ENCODE measurements at places on chromosomes 3 and 15.

DNA sequence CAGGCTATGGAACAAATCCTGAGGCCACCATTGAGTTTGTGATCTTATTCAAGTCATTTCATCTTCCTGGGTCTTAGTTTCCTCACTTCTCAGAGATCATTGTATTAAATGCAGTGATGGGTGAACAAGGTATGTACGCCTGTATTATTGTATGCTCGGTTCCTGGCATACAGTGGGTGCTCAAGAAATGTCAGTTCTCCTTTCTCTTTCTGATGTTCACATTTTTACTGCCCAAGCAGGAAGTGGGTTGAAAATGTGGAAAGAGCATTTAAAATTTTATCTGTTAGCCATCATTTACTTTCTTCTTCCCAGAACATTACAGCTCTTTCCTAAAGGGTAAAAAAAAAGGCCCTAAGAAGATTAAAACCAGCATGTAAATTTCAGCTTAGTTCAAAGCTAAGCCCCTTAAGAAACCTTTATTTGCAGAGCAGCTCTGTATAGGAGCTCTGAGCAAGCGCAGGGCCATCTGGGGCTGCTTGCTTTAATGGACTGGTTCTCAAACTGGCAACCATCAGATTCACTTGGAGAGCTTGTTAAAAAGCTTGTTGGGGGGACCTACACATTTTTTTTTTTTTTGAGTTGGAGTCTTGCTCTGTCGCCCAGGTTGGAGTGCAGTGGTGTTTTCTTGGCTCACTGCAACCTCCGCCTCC lies 179.4 kb downstream of the CHST2 start:
- DNase-seq = no peak

- no peak for DNase-seq
Measured at GRCh38 chr3:175316799-175317198, 457.7 kb downstream of the NAALADL2 start.

DNA sequence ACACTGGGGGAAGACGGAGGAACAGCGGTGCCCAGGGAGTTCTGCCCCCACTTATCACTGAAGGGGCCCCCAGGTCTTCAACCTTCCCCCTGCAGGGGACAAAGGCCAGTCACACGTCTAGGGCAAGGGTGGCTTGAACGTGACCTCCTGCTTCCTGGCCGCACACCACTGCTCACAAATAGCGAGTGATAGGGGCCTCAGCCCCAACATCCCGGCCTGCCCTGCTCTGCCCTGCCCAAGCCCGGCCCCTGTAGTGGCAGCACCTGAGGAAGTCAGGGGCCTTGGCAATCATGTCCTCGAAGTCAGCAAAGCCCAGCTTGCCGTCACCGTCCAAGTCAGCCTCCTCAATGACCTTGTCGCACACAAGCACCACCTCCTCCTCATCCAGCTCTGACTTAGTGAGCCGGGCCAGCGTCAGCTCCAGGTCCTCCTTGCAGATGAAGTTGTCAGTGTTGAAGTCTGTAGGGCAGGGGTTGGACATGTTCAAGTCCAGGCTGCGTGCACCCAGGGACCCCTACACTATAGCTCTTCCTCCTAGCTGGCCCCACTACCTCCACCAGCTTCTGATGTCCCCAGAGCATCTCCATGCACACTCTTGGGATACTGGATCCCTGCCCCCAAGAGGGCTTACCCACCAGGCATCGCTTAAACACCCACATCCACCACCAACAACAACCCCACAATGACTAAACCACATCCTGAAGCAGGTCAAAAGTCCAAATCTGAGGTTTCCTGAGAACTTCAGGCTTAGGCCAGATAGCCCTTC lies 13.3 kb downstream of the SH2D7 start:
- DNase-seq = no peak

DNA sequence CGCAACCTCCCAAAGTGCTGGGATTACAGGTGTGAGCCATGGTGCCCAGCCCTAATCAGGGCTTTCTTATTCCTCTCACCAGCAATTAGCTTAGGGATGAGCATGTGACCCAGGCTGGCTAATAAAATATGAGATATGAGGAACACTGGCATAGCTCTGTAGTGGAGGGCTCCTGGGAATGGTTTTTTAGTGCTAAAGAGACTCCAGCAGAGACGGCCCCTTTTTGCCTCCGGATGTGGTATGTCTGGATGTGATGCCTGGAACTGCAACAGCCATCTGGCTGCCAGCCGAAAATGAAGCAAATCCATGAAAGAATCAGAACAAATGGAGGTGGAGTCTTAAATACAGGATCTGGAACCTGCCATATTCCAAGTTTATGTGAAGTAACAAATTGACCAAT lies 69.1 kb upstream of the MAGI1 start:
- DNase-seq = no peak

Data from right renal pelvis (tissue), 4 donors.